Hindlimb muscle (tissue), 1 donor: ENCODE measurements at places on chromosomes 12 and 14. TPM values are rescaled to one million over a fixed set of nuclear protein-coding genes. Genes with fewer than 3 reads are reported as not detected.

GRCh38 chr14:80956922-80957321, 1.5 kb downstream of the TSHR start:
- DNase-seq = no peak

GRCh38 chr12:14243941-14244340, 121.5 kb upstream of the ATF7IP start:
- DNase-seq = no peak

- no peak for DNase-seq
Measured at GRCh38 chr12:119235197-119235751, 56.5 kb downstream of the HSPB8 start.

GRCh38 chr12:127381043-127381668, 885.8 kb upstream of the TMEM132C start:
- DNase-seq = peak; percentile 66

- no peak for DNase-seq
Measured at GRCh38 chr12:107090711-107091110, 2.6 kb downstream of the CRY1 start.

DNA sequence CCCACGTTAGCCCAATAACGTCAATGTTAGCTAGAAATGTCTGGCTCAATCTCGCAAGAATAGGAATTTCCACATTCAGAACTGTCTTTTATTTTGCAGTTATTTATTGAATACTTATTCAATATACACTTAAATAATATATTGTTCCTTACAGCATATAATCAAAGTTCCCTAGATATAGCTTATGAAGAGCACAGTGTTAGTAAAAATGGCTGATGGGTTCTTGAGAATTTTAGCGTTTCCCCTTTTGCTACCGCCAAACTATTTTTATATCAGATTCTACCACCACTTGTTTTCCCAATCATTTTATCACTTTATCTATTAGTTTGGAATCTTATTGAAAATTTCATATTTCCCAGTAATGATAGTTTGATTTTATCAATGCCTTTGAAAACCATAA, 12.7 kb downstream of the EPS8 start:
- DNase-seq = no peak

GRCh38 chr12:71664411-71665089, 449 bp downstream of the THAP2 start:
- no peak for DNase-seq

DNA sequence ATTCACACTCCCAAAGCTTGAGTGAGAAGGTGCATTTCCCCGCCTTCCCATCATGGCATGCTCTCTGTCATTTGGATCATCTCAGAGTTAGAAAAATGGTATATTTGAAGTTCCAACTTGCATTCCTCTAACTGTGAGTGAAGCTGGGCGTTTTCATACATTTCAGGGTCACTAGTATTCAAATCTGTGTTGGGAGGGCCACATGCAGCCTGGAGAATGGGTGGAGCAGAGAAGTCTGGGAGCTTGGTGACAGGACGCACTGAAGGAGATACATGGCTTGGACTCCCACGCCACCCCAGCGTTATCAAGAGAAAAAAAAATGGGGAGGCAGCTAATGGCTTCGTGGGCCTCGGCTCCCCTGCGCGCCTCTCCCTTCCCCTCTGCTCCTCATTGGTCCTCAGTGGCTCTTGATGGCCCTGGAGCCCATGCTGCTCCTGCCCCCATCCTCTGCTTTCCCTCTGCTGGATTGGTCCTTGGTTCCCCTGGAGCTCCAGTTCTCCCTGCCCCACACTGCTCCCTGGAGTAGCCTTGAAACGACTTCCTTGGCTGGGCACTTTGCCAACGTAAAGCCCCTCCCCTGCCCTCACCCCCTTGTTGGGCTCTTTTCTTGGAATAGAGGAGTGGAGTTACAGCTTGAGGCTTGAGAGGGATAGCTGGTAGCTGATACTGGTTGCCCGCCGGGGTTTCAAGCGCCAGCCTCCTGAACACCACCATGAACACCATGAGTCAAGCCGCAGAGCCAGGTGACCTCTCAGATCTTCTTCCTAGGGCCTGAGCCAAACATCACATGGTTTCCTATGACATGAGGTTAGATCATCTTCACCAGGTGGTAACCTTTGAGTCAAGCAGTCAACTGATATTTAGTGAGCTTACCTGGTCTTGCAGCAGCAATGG, 139.6 kb downstream of the PRKCH start:
- DNase-seq = no peak

- DNase-seq = no peak
Measured at GRCh38 chr12:32478858-32479725, 79.7 kb downstream of the FGD4 start.

DNA sequence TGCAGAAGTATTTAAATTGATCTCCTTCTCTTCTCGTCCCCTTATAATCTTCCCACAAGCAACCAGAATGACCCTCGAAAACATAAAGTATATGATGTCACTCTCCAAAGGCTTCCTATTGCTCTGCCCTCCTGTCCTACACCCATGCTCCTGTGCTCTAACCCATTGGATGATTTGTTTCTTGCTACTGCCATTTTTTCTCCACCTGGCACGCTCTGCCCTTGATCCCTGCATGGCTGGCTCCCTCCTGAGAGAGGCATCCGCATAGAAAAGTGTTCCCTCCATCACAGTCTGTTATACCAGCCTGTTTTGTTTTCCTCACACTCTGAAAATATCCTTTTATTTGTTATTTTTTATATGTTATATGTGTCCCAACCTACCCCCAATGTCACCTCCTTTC, 19.8 kb downstream of the MYRFL start:
- no peak for DNase-seq

- no peak for DNase-seq
Measured at GRCh38 chr12:1103632-1104031, 112.6 kb downstream of the ERC1 start.

GRCh38 chr12:115437061-115437567, 753.1 kb upstream of the TBX3 start:
- no peak for DNase-seq

DNA sequence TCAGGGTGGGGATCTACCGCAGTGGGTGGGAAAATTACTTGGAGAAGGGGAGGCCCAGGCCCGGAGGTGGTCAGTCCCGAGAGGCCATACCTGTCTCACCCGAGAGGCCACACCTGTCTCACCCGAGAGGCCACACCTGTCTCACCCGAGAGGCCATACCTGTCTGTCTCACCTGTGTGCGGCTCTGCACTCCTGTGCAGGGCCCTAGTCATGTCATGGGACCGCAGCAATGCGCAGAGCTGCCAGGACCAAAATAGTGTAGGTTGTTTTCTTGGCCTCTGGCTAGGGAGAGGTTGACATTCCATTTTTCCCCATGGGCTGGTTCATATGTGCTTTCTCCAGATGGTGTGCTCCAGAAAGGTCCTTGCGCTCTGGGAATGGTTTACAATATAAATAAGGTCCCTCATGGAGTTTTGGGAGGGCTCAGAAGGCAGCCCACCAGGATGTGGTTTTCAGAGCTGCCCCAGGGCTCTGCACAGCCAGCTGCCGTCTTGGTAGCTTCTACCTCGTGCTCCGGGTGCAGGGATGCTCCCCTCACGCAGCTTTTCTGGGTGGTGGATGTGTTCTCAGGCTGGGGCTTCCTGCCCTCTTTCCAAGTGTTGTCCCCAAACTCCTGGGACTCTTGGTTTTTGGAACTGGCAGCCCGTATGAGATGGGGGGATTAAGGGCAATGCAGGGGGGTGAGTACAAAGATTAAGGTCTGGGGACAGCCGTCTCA, 58.2 kb downstream of the CACNA1C start:
- no peak for DNase-seq

DNA sequence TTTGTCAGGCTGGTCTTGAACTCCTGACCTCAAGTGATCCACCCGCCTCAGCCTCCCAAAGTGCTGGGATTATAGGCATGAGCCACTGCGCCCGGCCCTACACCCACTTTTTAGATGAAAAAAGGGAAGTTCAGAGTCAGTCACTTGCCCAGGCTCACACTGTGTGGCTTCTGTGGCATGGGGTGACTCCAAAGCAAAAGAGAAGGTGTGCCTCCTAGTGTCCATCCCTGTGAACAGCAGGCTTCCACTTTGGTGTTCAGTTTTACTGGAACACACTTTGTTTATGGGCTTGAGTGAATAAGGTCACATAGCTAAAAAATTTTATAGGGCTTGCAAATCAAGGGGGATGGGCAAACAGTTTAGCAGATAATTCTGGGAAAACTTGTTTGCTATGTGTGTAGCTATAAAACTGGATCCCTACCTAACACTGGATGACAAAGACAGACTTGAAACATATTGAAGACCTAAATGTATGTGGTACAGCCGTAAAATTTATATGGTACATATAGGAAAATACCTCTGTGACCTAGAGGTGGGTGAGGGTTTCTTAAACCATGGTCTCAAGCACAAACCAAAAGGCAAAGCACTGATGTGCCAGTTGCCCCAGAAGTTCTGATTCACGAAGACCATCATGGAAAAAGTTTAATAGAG, 54.9 kb downstream of the EID3 start:
- DNase-seq = no peak

- DNase-seq = no peak
Measured at GRCh38 chr12:54497883-54498282, 331 bp downstream of the NCKAP1L start.

GRCh38 chr12:124639122-124639806, 71.9 kb upstream of the NCOR2 start:
- no peak for DNase-seq

- no peak for DNase-seq
Measured at GRCh38 chr12:115860619-115861018, 416.9 kb downstream of the MED13L start.

DNA sequence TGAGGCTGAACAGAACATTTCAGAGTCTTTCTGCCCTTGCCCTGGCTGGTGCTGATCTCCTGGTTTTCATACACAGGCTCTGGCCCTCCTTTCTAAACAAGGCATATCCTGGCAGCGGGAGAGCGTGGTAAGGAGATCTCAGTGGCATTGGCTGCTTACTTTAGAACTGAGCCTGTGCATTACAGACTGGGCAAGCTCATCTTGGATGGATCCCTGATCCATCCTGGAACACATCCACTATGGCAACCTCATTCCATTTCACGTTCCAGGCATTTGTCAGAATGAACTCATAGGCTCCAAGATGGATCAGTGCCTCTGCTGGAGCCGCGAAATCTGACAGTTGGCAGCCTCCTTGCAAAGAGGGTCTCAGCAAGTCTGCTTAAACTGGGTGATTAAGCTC, 224.5 kb upstream of the PELI2 start:
- DNase-seq = no peak

DNA sequence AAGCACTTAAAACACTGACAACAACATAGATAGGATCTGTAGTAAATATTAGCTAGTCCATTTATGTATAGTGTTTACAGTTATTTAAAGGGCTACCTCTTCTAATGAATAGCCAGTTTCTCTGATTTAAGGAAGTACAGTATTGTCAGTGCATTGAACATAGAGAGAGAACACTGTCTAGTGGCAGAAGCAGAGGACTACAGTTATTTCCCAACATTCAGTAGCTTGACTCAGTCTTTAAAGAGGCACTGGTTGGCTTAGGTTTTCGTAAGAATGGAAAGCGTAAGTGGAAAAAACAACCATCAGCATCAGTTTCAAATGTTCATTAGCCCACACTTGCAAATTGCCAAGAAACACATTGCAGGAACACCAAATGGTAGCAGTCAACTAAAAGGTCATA, 125.0 kb upstream of the HMGA2 start:
- no peak for DNase-seq

- DNase-seq = no peak
Measured at GRCh38 chr12:32398181-32398580, 1.2 kb upstream of the FGD4 start.

GRCh38 chr14:60266021-60266937, 17.3 kb downstream of the PPM1A start:
- no peak for DNase-seq

DNA sequence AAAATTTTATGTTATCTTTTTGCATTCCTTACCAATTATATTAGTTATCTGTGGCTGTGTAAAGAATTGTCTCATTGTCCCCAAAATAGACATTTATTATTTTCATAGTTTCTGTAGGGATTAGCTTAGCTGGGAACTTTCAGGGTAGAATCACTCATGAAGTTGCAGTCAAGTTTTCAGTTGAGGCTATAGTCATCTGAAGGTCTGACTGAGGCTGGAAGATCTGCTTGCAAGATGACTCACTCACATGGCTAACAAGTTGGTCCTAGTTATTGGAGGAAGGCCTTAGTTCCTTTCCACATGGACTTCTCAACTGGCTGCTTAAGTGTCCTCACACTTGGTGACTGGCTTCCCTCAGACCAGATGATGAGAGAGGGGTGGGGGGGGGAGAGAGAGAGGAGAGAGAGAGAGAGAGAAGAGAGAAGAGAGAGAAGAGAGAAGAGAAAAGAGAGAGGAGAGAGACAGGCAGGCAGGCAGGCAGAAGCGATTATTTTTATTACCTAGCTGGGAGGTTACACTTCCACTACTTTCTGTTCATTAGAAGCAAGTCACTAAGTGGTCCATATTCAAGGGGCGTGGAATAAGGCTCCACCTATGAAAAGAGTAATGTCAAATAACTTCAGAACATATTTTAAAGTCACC, 6.4 kb downstream of the AP5M1 start:
- no peak for DNase-seq

DNA sequence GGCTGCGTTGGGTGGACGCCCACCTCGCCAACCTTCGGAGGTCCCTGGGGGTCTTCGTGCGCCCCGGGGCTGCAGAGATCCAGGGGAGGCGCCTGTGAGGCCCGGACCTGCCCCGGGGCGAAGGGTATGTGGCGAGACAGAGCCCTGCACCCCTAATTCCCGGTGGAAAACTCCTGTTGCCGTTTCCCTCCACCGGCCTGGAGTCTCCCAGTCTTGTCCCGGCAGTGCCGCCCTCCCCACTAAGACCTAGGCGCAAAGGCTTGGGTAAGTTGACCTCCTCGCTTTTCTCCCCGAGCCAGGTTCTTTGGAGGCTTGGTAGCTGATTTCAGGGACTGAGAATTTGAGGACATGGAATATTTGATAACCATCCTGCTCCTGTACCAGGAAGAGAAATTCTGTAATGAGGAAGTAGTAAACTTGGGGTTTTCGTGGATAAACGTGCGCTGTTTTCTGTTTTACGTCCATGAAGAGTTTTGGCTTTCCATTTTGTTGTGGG, 530 bp downstream of the APAF1 start:
- DNase-seq = no peak

GRCh38 chr12:2756756-2757155, 38.0 kb upstream of the FKBP4 start:
- DNase-seq = no peak

- DNase-seq = no peak
Measured at GRCh38 chr12:114668886-114669288, 15.1 kb downstream of the TBX3 start.

DNA sequence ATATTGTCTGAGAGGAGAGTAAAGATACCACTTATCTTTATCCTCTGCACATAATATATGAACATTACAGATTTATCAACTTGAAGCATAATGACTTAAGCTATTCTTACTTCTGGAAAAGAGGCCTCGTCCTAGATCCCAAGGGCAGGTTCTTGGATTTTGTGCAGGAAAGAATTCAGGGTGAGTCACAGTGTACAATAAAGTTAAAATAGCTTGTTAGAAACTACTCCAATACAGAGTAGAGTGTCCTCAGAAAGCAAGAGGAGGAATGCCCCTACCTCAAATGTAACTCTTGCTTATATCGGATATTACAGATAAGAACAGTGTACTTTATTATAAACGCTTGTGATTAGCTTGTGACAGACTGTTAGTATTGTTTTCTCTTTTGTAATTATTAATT, 41.9 kb upstream of the ABCC9 start:
- no peak for DNase-seq

The STXBP6 gene
- 24.9 TPM for polyA plus RNA-seq

The C14orf132 gene
- 16.4 TPM for polyA plus RNA-seq

The ZFHX2 gene
- polyA plus RNA-seq = 3.1 TPM

The KLRB1 gene
- polyA plus RNA-seq = 0.56 TPM

The CDCA3 gene
- polyA plus RNA-seq = 16.7 TPM

The BHLHE41 gene
- 3.7 TPM for polyA plus RNA-seq

The CLEC4A gene
- 2.7 TPM for polyA plus RNA-seq

The DEGS2 gene
- polyA plus RNA-seq = 0.63 TPM

The C1S gene
- polyA plus RNA-seq = 138 TPM

The TCL1B gene
- polyA plus RNA-seq = not detected

The OTX2 gene
- not detected for polyA plus RNA-seq

The DENND5B gene
- polyA plus RNA-seq = 23.9 TPM
